ENCODE measurements at places on chromosomes 5 and 9. TPM values are rescaled to one million over a fixed set of nuclear protein-coding genes. Genes with fewer than 3 reads are reported as not detected.

GABRA1 gene
- not detected for total RNA-seq

GARIN3 gene
- not detected for total RNA-seq

DNA sequence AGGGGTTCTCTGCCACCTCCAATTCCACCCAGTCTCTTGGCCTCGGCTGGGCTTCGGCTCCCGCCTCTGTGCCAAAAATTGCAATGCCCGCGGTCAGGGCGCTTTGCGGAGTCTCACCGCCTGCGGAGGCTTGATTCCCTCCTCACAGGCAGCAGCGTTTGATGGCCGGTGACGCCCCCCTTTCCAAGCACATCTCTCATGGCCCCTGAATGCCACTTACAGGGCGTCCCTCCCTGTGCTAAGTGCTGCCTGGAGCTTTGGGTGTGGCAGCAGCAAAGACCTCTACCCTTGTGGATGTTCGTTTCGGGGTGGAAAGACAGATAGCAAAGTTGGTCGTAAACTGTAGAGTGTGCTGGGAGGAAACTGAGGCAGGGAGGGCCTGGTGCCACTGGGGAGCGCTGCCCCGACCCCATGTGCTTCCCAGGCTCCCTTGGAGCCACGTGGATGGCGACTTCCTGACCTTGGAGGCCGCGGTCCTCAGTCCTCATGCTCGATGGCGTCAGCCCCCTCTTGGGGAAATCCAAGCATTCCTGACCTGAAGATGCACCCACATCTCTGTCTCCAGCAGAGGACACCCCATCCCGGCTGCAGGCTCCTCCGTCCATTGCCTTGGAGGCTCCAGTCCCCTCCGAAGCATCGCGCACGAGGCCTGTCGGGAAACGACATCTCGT, 249.2 kb upstream of the IRX4 start:
- DNase-seq, result no peak

DNA sequence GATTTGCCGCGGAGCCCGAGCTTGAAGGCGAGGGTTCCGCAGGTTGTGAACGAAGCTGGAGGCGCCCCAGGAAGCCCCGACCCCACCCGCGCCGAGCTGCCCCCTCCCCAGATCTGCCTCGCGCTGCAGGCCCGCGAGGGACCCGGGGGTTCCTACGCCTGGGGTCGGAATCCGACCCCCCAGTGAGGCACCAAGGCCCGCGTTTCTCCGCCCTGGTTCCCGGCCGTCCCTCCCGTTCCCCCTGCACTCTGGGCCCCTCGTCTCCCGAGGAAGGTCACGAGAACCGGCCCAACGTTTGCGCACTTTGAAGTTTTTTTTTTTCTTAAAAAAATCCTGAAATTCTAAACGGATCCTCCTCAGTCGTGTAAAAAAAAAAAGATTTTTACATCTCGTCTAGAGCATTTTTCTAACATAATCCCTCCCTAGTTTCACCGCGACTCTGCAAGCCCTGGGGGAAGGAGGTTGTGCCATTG, 880 bp upstream of the GFPT2 start:
- no peak for DNase-seq

DNA sequence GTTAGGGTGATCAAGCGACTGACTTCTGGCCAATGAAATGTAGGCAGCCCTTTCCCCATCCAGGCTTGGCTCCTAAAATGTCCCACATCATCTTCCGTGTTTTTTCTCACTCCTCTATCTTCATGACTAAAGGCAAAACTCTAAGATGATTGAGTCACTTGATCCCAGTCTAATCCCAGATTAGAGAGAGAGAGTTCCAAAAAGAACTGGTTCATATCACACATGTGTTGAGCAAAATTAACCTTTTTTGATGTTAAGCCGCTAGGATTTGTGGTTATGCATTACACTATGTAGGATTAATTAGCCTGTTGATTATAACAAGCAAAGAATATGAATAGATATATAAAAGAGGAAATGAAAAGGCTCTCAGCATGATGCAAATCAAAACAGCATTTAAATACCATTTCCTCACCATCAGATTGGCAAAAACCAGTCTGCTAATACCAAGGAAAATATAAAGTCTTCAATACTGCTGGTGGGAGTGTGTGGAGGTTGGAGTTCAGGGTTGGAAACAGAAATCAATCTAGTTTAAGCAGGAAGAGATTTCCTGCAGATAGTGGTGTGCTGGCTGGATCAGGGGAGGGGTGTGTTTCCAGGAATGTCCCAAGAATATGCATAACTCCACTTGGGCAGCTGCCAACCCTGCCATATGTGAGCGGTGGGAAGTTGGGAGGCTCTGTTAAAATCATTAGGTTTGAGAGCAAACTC, 187.6 kb upstream of the S1PR3 start:
- no peak for DNase-seq

DNA sequence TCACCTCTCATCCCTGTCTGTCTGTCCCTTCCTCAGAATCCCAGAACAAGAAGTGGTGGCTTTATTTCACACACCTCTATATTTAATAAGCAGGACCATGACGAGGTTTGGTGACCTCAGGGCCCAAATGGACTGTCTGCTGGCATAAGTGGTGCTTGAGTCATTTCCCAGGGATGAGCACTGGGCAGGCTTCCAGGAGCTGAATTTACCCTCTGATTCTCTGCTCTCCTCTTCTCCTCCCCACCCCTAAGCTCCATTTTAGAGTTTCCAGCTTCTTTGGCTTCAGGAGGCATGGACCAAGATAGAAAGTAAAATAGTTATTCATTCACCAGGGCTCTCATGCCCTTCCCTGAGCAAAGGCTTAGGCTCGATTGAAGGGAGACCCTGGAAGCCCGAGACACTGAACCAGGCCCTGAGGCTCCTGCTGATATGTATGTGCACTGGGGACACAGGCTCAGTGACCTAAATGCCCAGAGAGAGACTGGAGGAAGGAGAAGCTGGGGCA, 69.1 kb downstream of the PPARGC1B start:
- DNase-seq, result peak; percentile 74

DNA sequence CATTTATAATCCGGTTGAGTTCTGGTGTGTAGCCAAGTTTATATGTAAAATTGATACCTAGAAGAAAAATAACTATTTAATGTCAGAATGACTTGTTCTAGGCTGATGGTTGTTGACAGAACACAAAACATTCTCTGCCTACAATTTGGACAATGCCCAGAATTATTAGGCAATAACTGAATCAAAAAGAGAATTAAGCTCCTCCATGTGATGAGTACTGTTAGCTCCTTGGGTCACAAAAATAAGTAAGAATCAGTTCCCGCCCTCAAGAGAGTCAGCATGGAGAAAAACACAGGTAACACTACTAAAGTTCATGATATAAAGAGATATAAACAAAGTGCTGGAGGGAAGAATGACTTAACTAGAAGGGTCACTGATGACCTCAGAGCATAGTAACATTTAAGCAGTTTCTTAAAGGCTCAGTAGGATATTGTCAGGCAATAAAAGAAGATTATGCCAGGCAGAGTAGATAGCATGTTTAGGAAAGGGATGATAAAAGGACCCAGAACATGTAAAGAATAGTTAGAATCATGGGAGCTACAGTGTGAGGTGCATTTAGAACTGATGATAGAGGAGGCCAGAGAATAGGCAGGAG, 200.5 kb upstream of the ACTBL2 start:
- DNase-seq, result no peak

DNA sequence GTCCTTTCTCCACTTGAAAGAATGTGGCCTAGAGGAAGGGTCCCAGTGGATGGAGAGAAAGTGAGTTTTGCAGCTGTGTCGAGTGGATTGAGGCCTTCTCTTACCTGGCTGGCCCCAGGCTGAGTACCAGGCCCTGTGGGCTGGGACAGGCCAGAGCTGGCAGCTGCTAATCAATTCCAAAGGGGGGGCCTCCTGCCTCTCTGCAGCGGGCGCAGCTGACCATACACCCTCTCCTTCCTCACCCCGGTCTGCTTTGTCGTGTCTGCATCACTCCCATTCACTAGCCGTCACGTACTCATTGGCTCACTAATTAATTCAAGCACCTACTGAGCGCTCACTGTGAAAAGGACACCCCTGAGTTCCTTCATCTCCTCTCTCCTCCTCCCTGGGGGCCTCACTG, 58.4 kb upstream of the PITX1 start:
- DNase-seq, result no peak

DNA sequence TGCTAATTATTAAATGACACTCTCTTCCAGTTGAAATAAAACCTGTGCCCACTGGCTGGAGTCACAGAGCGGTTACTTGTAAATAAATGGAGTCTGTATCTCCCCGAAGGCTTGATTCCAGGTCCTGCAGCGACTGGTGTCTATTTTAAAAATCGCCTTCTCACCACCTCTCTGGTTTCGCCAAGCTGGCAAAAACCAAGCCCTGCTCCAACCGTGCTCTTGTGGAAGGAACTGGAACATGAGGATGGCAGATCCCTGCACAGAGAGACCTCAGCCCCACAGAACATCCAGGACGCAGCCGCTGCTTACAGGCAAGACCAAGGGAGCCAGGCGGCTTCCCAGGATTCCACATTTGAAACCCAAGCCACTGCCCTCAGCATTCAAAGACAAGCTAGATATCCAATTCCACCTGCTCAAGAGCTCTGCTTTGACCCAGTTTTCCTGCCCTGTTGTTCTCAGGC, 15.0 kb downstream of the SEMA4D start:
- DNase-seq, result peak; percentile 6

- no peak for DNase-seq
These were observed 462 bp downstream of the NUDCD2 start for GRCh38 chr5:163459462-163459818.
